ENCODE measurements at places on chromosomes 7 and 10.
A peak's percentile ranks its signal among the peaks of the same experiment; 100 is the strongest.

DNA sequence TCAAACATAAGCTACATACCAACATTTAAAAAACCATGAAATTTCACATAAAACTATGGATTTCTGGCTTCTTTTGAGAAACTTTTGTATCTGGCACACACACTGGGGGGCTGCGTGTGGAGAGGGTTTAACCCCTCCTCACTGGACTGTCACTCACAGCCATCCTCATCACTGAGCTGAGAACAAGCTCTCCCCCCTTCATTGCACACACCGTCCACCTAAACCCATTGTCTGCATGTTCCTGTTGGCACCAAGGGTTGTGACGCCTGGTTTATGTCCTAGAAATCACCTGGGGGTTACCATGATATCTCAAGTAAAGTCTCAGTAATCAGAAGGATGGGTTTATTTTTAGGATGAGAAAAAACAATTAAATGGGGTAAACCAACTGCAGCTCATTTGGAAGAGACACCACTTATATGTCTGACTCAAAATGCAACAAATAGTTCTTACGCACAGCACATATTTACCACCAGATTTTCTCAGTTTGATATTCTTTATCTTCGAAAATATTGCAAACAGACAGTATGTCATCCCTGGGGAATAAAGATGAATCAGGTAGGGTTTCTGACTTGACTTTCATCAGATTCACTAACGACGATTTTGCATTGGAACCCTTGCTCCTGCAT, 218.5 kb upstream of the KLF6 start:
- DNase-seq: no peak

- DNase-seq: no peak
These were observed 136.7 kb downstream of the CELF2 start for GRCh38 chr10:11154333-11154732.

GRCh38 chr10:50387732-50388073, 136.4 kb upstream of the ASAH2 start:
- no peak for DNase-seq

- no peak for DNase-seq
These were observed 902 bp upstream of the FZD9 start for GRCh38 chr7:73432676-73433075.

- DNase-seq: no peak
These were observed 92.6 kb upstream of the RAB11FIP2 start for GRCh38 chr10:118139321-118139720.

- no peak for DNase-seq
These were observed 77.4 kb downstream of the MKI67 start for GRCh38 chr10:128048819-128049210.

DNA sequence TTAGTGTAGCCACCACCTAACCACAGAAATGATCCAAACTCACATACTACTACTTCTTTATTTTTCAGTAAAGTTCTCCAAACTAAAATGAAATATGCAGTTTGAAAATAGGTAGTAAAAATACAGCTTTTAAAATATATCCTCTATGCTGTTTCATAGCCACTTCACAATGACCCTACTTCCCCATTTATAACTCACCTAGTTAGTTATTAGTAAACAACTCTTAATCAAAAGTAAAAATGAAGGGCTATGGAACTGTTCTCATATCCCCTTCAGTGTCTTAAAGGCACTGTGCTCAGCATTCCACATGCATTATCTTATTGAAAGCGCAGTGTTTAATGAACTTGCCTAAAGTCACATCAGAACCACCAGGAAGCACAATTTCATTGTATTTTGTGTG, 43.5 kb downstream of the KMT2C start:
- DNase-seq: no peak

GRCh38 chr7:127713758-127714157, 61.8 kb downstream of the SND1 start:
- no peak for DNase-seq

DNA sequence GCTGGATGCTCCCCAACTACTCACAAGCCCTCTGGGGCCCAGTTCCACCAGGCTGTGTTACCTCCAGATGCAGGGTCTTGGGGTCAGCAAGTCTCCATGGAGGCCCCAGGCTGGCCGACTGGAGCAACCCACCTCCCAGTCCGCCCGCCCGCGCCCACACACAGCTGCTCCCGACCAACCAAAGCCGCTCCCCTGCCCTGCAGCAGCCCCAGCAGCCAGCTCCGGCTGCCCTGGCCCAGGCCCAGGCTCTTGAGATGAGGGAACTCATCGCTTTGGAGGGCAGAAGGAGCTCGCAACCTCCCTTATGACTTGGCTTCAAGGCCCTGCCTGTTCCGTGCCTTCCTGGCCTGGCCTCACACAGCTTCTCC, 47.2 kb downstream of the LRRC20 start:
- no peak for DNase-seq

DNA sequence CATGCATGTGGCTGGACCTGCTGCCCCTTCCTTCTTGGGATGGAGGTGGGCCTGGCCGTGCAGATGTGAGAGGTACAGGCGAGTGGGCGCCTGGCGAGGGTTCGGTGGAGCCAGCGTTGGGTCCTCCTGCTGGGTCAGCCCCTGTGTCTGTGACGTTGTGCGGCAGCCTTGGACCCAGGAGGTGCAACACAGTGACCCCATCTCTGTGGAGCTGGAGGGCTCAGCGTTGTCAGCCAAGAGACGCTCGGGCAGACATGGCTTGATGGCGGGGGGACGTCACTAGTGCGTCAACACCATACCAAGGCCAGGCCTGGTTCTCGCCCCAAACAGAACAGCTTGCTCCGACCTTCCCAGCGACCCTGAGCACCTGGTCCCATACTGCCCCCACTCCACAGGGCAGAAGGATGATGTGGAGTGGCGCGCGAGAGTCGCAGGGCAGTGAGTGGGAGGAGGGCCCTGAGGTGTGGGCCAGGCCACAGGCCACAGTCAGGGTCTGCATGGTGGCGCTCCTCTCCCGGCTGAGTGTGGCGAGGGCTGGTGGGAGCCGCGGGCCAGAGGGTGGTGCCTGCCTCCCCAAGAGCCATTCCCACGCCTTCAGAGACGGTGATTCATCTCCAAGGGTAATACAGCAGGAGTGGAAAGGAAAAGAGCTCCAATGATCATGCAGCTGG, 184.4 kb downstream of the DNAJB6 start:
- no peak for DNase-seq

DNA sequence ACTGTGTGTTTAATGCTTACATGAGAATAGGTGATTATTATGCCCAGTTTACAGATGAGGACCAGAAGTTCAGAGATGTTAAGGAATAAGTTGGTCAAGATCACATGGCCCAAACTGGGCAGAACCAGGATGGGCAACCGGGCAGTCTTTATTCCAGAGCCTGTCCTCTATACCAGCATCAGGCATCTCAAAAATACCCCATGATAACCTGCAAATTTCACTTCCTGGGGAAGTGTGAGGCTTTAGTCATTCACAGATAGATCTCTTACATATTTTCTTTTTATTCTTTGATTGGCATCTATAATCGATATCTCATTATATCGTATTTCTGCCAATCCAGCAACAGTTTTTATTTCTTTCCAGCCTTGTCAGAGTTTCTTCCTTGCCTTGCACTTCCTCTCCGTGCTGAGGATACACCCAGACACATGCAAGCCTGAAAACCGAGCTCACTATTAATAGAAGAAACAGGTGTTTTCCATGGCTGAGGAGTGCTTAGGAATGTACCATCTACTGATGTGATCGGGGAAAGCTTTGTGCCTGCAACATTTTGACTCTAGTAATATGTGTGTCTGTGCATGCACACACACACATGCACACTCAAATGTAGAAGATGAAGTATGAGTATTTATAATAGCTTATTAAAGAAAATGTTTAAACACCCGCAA, 82.4 kb downstream of the CREM start:
- DNase-seq: no peak

- DNase-seq: no peak
These were observed 178.2 kb upstream of the KLF6 start for GRCh38 chr10:3963191-3963673.

- DNase-seq: no peak
These were observed 44.3 kb upstream of the PDCD4 start for GRCh38 chr10:110827410-110827809.

DNA sequence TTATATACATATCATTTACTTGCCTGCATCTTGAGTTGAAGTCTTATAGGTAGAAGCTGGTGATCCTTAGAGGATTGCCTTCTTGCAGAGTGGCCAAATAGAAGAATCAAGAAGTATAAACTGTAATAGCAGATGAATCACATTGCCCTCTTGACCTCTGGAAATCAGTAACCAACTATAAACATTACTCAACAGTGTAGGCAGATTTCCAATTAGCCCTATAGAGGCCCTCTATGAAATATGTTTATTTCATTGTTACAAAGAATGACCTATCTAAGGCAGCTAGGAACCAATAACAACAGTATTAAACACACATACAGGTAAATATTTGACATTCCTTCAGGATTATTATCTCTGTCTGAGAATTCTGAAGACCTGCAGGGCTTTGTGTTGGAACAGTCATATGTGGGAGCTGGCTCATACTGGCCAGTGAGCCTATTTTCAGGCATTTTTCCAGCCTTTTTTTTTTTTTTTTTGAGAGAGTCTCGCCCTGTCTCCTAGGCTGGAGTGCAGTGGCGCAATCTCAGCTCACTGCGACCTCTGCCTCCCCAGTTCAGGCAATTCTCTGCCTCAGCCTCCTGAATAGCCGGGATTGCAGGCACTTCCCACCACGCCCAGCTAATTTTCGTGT, 7.2 kb upstream of the SRI start:
- no peak for DNase-seq

DNA sequence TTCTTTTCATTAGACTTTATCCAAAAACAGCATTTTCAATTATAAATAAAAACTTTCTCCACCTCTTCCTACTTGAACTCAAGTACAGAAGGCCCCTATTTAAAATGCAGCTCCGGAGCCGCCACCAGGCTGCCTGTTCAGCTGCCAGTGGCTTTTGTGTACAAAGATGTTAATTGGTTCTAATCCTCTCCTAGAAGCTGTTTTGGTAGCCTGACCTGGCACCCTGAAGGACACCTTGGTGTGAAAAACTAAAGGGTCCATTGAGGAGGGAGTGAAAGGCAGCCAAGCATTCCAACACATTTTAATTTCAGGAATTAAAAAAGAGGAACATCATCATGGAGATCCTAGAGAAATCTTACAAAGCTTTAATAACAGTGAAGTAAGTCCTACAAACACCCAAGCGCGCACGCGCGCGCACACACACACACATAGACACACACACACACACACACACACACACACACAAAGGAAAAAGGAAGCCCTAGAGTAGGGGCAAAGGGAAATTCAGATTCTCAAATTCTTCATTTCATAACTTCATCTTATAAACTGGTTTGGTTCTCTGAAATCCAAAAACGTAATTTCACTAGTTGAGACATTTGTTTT, 41.4 kb downstream of the VAX1 start:
- no peak for DNase-seq

DNA sequence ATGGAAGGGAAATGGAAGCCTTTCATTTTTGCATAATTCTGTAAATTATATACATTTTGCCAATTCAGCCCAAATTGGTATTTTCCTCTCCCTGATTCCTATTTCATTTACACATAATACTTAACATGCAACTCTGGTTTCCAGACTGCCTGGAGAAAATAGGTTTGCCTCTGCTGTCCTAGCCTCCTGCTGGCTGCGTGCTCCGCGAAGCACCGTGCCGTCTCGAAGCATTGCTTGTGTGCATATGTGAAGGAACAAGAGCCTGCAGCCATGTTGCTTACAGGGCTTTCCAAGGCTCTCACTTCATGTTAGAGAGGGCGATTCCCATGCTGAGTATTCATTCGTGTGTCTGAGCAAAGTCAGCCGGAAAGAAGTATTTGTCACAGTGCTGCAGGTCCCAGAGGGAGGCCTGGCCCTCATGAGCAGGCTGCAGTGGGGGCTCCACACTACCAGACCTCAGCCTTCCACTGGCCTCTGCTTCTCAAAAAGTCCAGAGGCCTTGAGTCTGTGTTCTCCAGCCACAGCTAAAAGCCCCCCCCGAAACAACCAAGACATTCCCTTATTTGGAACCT, 66.5 kb downstream of the CLRN3 start:
- no peak for DNase-seq

DNA sequence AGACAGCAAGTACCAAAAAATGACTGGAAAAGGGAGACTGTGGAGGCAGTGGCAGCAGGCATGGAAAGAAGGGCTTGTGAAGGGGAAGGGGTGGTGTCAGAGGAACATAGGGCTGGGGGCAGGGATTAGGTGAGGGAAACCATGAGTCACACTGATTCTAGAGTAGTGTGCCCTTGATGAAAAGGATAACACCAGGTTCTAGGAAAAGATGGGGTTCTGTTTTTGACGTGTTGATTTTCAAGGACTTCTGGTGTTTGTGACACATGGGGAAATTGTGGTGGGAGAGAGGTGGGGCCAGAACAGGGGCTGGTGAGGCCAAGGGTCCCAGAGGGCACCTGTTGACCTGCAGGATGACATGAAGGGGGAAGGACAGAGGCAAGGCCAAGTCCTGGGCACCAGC, 57.1 kb downstream of the FIGNL1 start:
- peak; percentile 78 for DNase-seq

- DNase-seq: no peak
These were observed at the start of gene PPP1R3A for GRCh38 chr7:113918946-113919345. Gene PPP1R3A (minus strand): TSS chr7:113919009. CDS start chr7:113918996, 13 bp downstream.

DNA sequence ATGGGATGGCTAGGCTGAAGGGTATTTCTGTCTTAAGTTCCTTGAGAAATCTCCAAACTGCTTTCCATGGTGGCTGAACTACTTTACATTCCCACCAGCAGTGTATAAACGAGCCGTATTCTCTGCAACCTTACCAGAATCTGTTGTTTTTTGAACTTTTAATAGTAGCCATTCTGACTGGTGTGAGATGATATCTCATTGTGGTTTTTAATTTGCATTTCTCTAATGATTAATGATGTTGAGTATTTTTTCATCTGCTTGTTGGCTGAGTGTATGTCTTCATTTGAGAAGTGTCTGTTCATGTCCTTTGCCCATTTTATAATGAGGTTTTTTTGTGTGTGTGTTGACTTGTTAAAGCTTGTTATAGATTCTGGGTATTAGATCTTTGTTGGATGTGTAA, 226.8 kb upstream of the IGFBP3 start:
- no peak for DNase-seq

GRCh38 chr7:6578114-6579084, 1.1 kb downstream of the ZDHHC4 start:
- DNase-seq: no peak

DNA sequence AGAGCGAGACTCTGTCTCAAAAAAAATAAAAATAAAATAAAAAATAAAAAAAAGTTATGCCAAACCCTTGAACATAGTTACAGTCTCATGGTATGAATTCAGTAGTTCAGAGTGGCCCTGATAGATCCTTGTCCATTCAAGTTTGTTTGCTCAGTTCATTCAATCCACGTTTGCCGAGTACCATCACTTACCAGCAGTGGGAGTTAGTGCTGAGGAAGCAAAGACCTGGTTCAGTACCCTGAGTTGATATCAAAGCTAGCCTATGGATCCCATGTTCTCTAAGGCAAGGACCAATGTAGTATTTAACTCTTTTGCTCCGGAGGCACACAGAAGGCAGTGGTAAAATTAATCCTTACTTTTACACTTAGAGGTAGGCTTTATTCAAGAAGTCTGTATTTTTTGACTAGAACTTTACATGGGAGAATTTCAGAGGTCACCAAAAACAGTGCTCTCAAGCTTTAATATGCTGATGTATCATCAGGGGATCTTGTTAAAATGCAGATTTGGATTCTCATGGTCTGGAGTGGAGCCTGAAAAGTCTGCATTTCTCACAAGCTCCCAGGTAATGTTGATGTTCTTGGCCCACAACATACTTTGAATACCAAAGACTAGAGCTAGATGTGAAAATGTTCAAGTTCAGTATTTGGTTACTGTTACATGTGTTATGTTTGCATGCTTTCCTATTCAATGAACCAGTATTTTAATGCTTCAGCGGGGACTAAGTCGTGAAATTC, 38.1 kb upstream of the HBP1 start:
- no peak for DNase-seq

- DNase-seq: no peak
These were observed 9.7 kb upstream of the ABCA13 start for GRCh38 chr7:48161407-48162125.

Data from CD4-positive, alpha-beta T cell treated with Interleukin-15 for 4 hours (primary cell).